Right renal cortex interstitium (tissue), 3 donors: ENCODE measurements at places on chromosomes 6 and 20.
A peak's percentile ranks its signal among the peaks of the same experiment; 100 is the strongest.

DNA sequence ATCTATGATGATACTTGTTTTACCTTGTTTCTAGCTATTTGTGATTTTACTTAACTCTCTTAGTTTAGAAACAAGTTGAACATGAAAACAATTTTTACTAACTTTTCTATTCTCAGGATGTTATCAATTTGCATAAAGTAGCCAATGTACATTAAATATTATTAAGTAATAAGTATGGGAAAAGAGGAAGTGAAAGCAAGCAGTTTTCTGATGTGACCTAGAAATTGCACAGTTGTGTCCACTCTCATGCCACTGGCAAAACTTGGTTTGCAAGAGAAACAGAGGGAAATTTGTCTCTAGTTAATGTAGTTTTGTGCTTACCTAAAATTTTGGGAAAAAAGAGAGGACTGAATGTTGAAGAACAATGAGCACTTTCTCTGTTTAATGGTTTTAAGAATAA lies 19.2 kb upstream of the TSPYL1 start:
- no peak for DNase-seq

GRCh38 chr6:52749556-52750152 lies 13.6 kb downstream of the GSTA2 start:
- DNase-seq, result no peak

DNA sequence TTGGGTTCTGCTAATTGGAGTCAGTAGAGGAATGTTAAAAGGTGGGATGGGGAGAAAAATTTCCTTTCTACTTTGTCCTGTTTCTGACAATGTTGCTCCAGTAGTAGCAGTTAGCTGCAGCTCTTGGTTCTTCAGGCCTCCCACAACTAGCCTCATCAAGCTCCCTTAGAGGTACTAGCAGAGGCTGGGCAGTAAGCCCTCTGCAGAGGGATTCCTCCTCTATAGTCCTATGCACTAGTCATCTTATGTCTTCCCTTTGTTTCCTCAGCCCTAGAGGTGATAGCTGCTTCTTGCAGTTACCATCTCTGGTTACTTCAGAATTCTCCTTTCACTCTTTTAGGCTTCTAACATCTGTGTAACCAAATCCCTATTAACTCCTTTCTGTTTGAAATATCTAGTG lies 99.8 kb downstream of the FILIP1 start:
- DNase-seq, result no peak

DNA sequence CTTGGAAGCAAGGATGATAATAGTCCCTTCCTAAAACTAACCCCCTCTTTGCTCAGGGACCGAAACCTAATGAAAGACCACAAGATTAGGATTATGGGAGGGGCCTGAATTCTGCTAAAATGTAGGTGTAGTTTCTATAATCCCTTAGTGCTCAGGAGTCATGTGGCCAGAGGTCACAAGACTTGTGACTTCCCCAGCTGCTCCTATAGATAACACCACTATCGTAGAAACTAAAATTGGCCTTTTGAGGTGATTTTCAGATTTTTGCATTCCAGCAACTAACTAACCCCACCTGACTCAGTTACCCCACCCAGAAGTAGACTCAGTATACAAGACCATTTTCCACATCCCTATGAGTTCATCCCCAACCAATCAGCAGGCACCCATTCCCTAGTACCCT lies 42.1 kb downstream of the MDN1 start:
- DNase-seq, result no peak

GRCh38 chr6:152552616-152553209 lies 84.4 kb downstream of the SYNE1 start:
- peak; percentile 37 for DNase-seq

- no peak for DNase-seq
These were observed 197.7 kb downstream of the FAXC start for GRCh38 chr6:99151634-99152346.

GRCh38 chr6:79335133-79335674 lies 100.7 kb upstream of the HMGN3 start:
- no peak for DNase-seq
